ENCODE measurements at places on chromosomes 13 and 19. TPM values are rescaled to one million over a fixed set of nuclear protein-coding genes. Genes with fewer than 3 reads are reported as not detected.

Gene POLD1
- 10.6 TPM for total RNA-seq

Gene GPATCH1
- 2.3 TPM for total RNA-seq

Gene CYP4F8
- total RNA-seq: not detected

Gene PROZ
- total RNA-seq: not detected

Gene KLK1
- not detected for total RNA-seq

DNA sequence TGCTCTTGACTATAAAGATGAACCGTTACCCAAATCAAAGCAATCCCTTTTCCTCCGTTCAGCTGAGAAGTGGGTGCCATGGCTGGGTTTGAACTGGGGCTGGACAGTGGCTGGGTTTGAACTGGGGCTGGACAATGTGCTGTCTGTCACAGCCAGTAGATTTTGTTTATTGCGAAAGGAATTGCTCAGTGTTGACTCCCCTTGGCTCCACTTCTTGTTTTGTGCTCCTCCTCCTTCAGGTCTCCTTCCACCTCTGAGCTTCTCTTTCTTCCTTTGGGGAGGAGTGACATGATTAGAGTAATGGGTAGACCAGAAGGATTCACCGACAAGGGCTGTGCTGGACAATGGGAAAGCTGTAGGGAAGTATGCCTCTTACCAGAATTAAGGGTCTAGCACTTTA, 19.4 kb upstream of the MBNL2 start:
- H3K27ac ChIP-seq: no peak overlapping the region
- DNase-seq: no peak
- no peak overlapping the region for H3K4me3 ChIP-seq
- H3K27me3 ChIP-seq: no peaks in the 10 kb centered on the region

- no peak for DNase-seq
- no peak overlapping the region for H3K27ac ChIP-seq
- H3K27me3 ChIP-seq: no peaks in the 10 kb centered on the region
- no peaks in the 10 kb centered on the region for H3K36me3 ChIP-seq
These were observed 1769.0 kb upstream of the PCDH20 start for GRCh38 chr13:63184693-63185092.

- no peaks in the 10 kb centered on the region for H3K4me1 ChIP-seq
- no peaks in the 10 kb centered on the region for H3K27me3 ChIP-seq
- DNase-seq: no peak
- H3K4me3 ChIP-seq: no peak overlapping the region
- no peaks in the 10 kb centered on the region for H3K36me3 ChIP-seq
- H3K27ac ChIP-seq: no peak overlapping the region
These were observed 95.7 kb downstream of the TNFSF13B start for GRCh38 chr13:108365255-108365654.

GRCh38 chr13:76023652-76024051, 387.5 kb downstream of the LMO7 start:
- no peaks in the 10 kb centered on the region for H3K4me1 ChIP-seq
- no peaks in the 10 kb centered on the region for H3K36me3 ChIP-seq
- H3K27ac ChIP-seq: no peak overlapping the region
- no peaks in the 10 kb centered on the region for H3K27me3 ChIP-seq
- no peak overlapping the region for H3K4me3 ChIP-seq
- DNase-seq: no peak

DNA sequence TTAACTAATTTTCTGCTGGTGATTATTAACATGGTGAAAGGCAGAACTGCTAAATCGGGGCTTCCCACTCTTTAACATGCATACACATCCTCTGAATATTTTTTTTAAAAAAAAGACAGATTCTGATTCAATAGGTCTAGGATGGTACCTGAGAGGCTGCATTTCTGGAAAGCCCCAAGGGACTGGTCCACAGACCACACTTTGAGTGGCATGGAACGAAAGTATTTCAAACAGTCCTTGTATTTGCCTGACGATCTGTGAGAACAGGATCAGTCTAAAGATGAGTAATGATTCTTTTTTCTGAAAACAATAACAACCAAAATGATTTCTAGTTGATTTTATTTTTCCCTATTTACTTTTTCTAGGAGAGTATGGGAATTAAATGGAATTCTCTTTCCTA, 16.7 kb upstream of the SPART start:
- H3K4me3 ChIP-seq: no peak overlapping the region
- H3K27ac ChIP-seq: peak overlapping the region; percentile 45
- H3K36me3 ChIP-seq: no peaks in the 10 kb centered on the region
- no peak for DNase-seq

DNA sequence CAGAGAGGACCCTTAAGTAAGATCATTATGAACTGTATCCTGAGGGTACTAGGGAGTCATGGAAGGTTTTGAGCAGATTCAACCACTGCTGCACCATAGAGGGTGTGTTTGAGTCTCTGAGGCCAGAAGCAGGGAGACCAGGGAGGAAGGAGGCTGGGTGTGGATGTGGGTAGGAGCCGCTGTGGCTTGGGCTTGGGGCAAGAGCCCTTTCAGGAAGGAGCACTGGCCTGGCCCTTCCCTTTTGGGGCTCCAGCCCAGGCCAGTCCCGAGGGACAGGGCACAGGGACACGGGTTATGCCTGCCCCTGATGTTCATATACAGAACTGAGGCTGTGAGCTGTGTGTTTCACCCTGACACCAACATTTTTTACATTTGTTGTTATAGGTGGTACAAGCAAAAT, 7.2 kb downstream of the CIC start:
- no peaks in the 10 kb centered on the region for H3K4me1 ChIP-seq
- DNase-seq: no peak
- H3K27me3 ChIP-seq: no peaks in the 10 kb centered on the region
- no peak overlapping the region for H3K4me3 ChIP-seq

DNA sequence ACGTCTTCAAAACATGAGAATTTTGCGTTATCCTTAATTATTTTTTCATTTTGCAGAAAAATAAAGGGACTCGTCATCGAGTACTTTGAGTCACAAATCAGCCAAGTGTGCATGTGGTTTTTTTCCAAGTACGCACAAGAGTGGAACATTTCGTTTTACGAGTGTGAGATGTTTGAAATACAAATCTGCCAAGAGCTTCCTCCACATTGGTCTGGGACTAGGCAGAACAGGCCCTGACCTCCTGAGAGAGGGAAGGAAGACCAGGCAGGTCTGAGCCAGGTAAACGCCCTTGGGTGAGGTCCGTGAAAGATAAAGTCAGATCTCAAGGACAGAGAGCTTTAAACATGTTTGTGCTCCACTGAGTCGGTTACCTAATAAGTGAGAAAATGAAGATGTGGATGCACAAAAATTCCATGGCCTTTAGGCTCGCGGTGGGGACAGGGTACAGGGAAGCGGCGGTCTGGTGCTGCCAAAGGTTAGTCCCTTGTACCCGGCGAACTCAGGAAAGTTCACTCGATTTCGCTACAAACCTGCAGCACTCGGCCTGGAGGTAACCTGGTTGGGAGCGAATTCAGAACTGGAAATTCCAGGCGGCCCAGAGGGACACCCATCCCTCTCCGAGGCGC, 473 bp upstream of the ITM2B start:
- no peaks in the 10 kb centered on the region for H3K36me3 ChIP-seq
- H3K27ac ChIP-seq: peak overlapping the region; percentile 99
- no peaks in the 10 kb centered on the region for H3K4me1 ChIP-seq
- H3K27me3 ChIP-seq: no peaks in the 10 kb centered on the region
- H3K4me3 ChIP-seq: peak overlapping the region; percentile 98

GRCh38 chr13:25649001-25649633, 277.3 kb downstream of the ATP8A2 start:
- no peak overlapping the region for H3K27ac ChIP-seq
- no peaks in the 10 kb centered on the region for H3K27me3 ChIP-seq
- no peak overlapping the region for H3K4me3 ChIP-seq
- H3K4me1 ChIP-seq: no peaks in the 10 kb centered on the region

GRCh38 chr13:45863709-45864590, 12.4 kb upstream of the SIAH3 start:
- H3K36me3 ChIP-seq: no peaks in the 10 kb centered on the region
- H3K4me3 ChIP-seq: no peak overlapping the region
- no peak for DNase-seq
- H3K27ac ChIP-seq: no peak overlapping the region
- no peaks in the 10 kb centered on the region for H3K4me1 ChIP-seq
- H3K27me3 ChIP-seq: no peaks in the 10 kb centered on the region

DNA sequence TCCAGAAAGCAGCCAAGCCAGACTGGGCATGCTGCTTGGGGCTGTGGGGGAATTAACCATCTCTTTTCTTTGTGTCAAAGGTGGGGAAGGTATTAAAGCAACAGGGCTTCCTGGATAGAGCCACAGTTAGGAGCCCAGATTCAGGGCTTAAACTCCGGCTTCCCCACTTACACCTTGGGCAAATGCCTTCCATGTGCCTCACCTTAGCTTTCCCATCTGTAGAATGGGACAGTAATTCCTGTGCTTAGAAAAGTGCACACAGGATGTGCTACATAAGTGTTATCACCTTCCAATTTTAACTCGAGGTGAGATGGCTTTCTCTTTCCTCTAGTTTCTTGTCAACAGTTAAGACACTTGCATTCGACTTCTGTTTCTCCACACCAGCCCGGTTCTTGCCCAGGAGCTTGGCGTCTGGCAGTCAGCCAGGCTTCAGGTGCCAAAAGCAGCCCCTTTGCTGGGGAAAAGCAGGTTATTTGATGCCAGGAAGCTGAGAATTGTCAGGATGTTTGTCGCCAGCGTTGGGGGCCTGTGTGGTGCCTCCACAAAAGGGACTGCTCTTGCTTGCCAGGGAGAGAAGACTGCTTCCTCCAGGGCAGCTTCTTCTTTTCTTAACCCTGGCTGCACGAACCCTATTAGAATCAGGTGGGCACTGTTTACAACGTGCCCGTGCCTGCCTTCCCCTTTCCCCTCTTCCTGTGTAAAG, 79.2 kb downstream of the SIPA1L3 start:
- no peaks in the 10 kb centered on the region for H3K27me3 ChIP-seq
- no peaks in the 10 kb centered on the region for H3K4me1 ChIP-seq
- DNase-seq: no peak

- peak overlapping the region; percentile 71 for H3K4me3 ChIP-seq
- peak overlapping the region; percentile 100 for H3K27ac ChIP-seq
- no peaks in the 10 kb centered on the region for H3K36me3 ChIP-seq
- no peak for DNase-seq
These were observed 640 bp upstream of the MIDN start for GRCh38 chr19:1247748-1248138.

DNA sequence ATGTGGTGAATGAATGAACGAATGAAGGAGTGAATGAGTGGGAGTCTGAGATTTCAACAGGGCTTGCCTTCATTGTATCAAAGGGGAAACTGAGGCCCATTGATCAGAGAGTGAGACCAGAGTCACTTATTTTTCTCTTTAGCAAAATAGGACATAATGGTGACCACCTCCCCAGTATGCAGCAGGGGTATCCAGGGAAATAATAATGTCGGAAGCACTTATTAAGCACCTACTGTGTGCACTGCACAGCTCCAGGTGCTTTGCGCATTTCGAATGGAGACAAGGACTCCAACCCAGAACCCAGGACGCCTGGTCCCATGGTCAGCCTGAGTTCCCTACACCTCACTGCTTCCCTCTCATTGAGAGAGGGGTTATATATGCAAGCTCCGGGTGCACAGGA, 26.8 kb upstream of the SEMA6B start:
- H3K27me3 ChIP-seq: peaks cover 21% of the 10 kb centered on the region
- no peaks in the 10 kb centered on the region for H3K4me1 ChIP-seq
- DNase-seq: no peak
- H3K36me3 ChIP-seq: no peaks in the 10 kb centered on the region
- no peak overlapping the region for H3K4me3 ChIP-seq

GRCh38 chr13:62119739-62120700, 704.4 kb upstream of the PCDH20 start:
- no peaks in the 10 kb centered on the region for H3K27me3 ChIP-seq
- H3K27ac ChIP-seq: no peak overlapping the region
- no peaks in the 10 kb centered on the region for H3K36me3 ChIP-seq
- no peak overlapping the region for H3K4me3 ChIP-seq
- no peaks in the 10 kb centered on the region for H3K4me1 ChIP-seq

DNA sequence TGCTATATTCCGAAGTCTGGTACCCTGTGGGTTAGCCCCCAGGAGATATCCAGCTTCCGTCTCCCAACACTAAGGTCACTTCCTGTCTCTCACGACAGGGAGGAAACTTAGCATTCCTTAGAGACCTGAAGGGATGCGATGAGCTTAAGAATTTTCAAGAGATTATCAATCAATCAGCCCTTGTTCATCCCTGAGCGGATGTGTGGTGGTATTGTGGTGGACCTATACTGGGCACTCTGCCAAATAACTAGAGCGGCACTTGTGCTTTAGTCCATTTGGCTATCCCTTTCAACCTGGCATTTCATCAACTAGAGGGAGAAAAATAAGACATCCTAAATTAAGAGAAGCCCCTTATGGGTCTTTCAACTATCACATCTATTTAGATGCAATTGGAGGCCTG, 30.9 kb upstream of the ZNF562 start:
- no peaks in the 10 kb centered on the region for H3K27me3 ChIP-seq
- DNase-seq: no peak
- H3K27ac ChIP-seq: no peak overlapping the region
- no peaks in the 10 kb centered on the region for H3K36me3 ChIP-seq

GRCh38 chr19:54461613-54462012, 2.0 kb downstream of the LENG9 start:
- no peaks in the 10 kb centered on the region for H3K4me1 ChIP-seq
- DNase-seq: no peak
- H3K36me3 ChIP-seq: no peaks in the 10 kb centered on the region
- H3K27ac ChIP-seq: no peak overlapping the region
- no peaks in the 10 kb centered on the region for H3K27me3 ChIP-seq

- no peak overlapping the region for H3K4me3 ChIP-seq
- H3K27me3 ChIP-seq: no peaks in the 10 kb centered on the region
- no peak overlapping the region for H3K27ac ChIP-seq
These were observed 140.9 kb downstream of the KCNRG start for GRCh38 chr13:50156140-50156539.

DNA sequence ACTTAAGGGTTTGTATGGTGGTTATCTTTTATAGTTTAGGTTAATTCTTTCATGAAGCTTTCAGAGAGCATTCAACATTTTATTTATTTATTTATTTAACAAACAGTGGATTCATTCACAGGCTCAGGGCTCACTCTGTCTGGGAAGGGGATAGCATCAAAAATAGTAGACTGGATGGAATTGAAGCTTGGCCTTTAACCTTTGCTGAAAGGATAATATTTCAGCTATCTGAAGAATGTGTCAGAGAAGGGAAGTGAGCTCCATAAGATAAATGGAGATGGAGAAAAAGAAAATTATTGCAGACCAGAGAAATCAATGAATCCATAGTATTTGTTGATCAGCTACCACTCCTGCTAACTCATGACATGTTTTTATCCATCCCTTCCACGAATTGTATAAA, 305.6 kb downstream of the COG6 start:
- no peaks in the 10 kb centered on the region for H3K27me3 ChIP-seq
- no peaks in the 10 kb centered on the region for H3K36me3 ChIP-seq
- no peak for DNase-seq
- H3K4me3 ChIP-seq: no peak overlapping the region
- H3K27ac ChIP-seq: no peak overlapping the region
- H3K4me1 ChIP-seq: no peaks in the 10 kb centered on the region

GRCh38 chr13:50198508-50198907, 183.3 kb downstream of the KCNRG start:
- H3K4me1 ChIP-seq: peaks cover 3% of the 10 kb centered on the region
- H3K36me3 ChIP-seq: no peaks in the 10 kb centered on the region
- no peaks in the 10 kb centered on the region for H3K27me3 ChIP-seq

- peak overlapping the region; percentile 90 for H3K27ac ChIP-seq
- DNase-seq: no peak
- no peak overlapping the region for H3K4me3 ChIP-seq
- H3K27me3 ChIP-seq: no peaks in the 10 kb centered on the region
These were observed 36.4 kb upstream of the STARD13 start for GRCh38 chr13:33321686-33322542.

Data from uterus (tissue), 4 donors.